ENCODE measurements at places on chromosomes 11 and 22.

GRCh38 chr11:120031156-120031555 lies 106.8 kb downstream of the TRIM29 start:
- DNase-seq, result no peak

- peak; percentile 85 for DNase-seq
Observed at GRCh38 chr11:85316967-85317366, 310.2 kb downstream of the DLG2 start.

- no peak for DNase-seq
Observed at GRCh38 chr11:113980785-113981184, 5.9 kb downstream of the HTR3A start.

DNA sequence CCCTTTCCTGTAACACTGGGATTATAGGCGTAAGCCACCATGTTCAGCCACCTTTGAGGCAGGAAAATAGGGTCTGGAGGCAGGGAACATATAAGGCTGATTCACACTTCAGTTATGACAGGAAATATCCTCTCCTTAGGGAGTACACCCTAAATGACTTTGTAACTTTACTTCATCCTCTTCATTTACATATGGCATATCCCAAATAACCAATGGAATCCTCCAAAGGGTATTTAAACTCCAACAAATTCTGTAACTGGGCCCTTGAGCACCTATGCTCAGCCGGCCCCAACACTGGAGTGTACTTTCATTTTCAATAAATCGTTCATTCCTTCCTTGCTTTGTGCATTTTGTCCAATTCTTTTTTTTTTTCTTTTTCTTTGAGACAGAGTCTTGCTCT lies 1.6 kb upstream of the KAT5 start:
- DNase-seq, result peak; percentile 21

- DNase-seq, result peak; percentile 40
Observed at GRCh38 chr11:94780432-94780831, 12.3 kb downstream of the AMOTL1 start.

DNA sequence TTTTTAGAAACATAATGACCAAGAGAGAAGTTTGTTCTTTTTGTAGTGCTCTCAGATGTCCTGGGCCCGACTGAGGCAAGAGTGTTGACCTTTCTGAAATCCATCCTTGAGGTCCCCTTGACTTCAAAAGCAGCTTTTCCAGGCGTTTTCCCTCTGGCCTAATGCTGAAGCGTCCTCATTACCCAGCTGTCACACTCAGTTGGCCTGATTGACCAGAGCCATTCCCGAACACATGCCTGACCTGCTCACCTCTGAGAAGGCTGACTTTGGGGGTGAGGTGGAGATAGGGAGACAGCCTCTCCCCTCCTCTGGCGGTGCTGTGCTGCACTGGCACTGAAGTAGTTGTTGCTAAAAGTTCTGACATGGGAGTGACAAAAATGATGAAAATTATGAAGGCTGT lies 66.9 kb downstream of the ALX4 start:
- DNase-seq, result no peak

GRCh38 chr11:123051634-123052033 lies 10.3 kb downstream of the HSPA8 start:
- DNase-seq, result no peak
